ENCODE measurements at places on chromosomes 11 and 22.

DNA sequence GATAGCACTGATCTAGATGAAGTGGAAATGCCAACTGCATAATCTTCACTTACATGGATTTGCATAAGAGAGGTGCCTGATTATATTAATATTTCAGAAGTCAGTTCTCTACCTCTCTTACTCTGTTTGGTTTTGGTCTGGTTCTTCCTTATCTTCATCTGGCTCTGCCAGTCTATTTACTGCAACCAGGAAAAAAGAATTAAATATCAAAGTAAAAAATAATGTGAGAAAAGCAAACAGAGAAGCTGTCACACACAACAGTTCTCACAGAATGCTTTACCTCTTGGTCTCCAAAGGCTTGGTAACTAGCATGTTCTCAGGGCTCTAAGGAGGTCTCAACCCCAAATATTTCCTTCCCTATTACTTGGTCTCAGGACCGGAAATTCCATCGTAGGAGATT, 6.7 kb downstream of the VSIG10L2 start:
- no peak for DNase-seq

- peak; percentile 19 for DNase-seq
Measured at GRCh38 chr22:38305471-38306448, 11.5 kb downstream of the CSNK1E start.

- DNase-seq, result no peak
Measured at GRCh38 chr11:17343907-17344306, 7.7 kb upstream of the NCR3LG1 start.

DNA sequence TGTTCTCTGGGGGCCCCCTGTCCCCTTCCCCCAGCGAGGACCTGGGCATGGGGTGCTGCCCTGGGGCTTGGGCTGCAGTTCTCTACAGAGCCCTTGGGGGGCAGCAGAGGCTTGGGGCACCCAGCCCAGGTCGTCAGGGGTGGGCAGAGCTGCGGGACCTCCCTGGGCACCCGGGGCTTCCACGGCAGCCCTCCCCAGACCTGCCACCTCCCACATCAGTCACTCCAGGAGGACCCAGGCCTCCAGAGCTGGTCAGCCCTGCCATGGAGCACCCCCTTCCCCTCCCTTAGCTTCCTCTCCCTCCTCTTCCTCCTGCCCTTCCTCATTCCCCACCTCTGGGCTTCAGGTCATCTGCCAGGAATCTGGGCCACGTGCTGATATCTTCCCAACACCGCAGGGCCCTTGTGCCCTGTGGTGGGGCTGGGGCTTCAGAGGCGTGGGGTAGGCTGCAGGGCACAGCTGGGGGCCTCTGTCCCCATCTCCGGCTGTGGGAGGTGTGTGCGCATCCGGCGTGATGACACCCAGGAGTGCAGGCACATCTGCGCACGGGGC, 5.8 kb downstream of the TSPAN4 start:
- DNase-seq, result peak; percentile 62

- DNase-seq, result no peak
Measured at GRCh38 chr11:132844956-132845696, 687.2 kb downstream of the OPCML start.

GRCh38 chr11:110242746-110243145, 53.7 kb downstream of the RDX start:
- no peak for DNase-seq

DNA sequence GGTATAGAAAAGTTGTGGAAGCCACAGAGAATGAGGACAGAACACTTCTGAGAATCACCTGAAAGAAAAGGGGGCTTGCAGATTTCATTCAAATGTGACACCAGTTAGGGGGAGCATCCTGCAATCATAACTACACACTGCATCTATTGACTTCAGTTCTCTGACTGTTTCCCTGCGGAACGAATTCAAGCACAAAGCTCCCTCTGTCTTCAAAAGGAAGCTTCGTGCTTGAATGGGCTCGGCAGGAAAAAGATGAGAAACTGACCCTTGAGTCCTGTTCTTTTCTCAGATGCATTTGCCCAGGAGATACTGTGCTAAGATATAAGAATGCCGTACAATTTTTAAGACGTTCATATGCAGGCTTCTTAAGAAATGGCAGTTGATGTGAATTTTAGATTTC, 2000.4 kb upstream of the RAG2 start:
- no peak for DNase-seq

DNA sequence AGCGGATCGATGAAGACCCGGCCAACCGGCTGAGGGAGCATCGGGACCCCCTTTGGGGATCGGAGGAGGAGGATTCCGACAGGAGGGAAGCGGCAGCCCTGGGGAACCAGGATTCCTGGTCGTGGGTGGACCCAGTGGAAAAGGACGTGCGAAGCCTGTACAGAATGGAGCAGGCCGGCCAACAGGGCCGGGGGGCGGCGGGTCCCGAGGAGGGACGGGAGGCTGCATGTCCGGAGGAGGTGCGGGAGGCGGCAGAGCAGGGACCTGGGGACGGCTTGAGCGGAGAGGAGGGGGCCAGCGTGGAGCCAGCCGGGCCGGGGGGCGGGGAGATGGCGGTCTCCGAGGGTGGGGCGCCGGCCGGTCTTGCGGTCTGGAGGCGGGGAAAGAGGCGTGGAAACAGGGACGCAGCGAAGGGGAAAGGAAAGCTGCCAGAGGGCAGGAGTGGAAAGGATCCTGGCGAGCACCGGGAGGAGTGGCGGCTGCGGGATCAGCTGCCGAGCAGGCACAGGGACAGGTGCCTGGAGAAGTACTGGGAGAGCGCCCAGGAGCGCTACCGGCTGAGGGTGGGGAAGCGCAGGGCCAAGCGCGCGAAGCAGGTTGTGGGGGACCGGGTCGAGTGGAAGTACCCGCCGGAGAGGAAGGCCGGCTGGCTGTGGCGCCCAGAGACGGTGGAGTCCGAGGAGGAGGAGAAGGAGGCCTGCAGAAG, at the start of gene ANO5:
ANO5 (plus strand) TSS at position 444 of the 706 bp plus-strand sequence. CDS start 408 bp downstream, outside the sequence.
- no peak for DNase-seq

GRCh38 chr22:32100711-32101110, 57.6 kb downstream of the SLC5A1 start:
- DNase-seq, result no peak

GRCh38 chr11:97363331-97363730, 973.5 kb downstream of the JRKL start:
- DNase-seq, result no peak

GRCh38 chr11:75262436-75262835, 21.9 kb downstream of the TPBGL start:
- DNase-seq, result no peak

- DNase-seq, result no peak
Measured at GRCh38 chr11:16807306-16807705, 68.9 kb downstream of the C11orf58 start.

DNA sequence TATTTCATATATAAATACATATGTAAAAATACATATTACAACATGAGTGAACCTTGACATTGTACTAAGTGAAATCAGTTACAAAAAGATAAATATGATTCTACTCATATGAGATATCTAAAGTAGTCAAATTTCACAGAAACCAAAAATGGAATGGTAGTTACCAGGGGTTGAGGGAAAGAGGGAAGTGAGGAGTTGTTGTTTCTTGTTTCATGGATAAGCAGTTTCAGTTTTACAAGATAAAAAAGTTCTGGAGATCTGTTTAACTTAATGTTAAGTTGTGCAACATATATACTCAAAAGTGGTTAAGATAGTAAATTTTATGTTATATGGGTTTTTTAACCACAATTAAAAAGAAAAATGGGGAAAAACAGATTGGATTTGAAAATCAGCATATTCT, 107.7 kb downstream of the ELP4 start:
- no peak for DNase-seq

- no peak for DNase-seq
Measured at GRCh38 chr11:27052668-27053067, 12.1 kb downstream of the BBOX1 start.

- DNase-seq, result no peak
Measured at GRCh38 chr22:50083462-50084079, 1.7 kb downstream of the MLC1 start.

GRCh38 chr11:33534575-33534974, 166.1 kb downstream of the C11orf91 start:
- DNase-seq, result no peak

DNA sequence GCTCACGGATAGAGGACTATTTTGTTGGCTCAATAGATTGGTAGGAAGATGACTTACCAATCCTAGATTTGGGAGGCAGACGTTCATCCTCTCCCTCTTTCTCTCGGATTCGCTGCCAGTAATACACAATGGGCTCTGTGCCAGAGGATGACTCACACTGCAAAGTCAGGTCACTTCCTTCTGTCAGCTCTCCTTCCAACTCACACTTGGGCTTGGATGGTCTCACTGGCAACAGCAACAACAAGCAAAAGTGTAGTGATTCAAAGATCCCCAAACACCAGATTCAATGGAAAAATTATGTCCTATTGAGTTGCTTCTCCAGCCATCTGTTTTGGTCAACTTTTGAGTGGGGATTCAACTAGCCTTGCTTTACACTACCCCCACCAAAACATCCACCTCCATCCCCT, 21.7 kb upstream of the HSPA8 start:
- peak; percentile 69 for DNase-seq

DNA sequence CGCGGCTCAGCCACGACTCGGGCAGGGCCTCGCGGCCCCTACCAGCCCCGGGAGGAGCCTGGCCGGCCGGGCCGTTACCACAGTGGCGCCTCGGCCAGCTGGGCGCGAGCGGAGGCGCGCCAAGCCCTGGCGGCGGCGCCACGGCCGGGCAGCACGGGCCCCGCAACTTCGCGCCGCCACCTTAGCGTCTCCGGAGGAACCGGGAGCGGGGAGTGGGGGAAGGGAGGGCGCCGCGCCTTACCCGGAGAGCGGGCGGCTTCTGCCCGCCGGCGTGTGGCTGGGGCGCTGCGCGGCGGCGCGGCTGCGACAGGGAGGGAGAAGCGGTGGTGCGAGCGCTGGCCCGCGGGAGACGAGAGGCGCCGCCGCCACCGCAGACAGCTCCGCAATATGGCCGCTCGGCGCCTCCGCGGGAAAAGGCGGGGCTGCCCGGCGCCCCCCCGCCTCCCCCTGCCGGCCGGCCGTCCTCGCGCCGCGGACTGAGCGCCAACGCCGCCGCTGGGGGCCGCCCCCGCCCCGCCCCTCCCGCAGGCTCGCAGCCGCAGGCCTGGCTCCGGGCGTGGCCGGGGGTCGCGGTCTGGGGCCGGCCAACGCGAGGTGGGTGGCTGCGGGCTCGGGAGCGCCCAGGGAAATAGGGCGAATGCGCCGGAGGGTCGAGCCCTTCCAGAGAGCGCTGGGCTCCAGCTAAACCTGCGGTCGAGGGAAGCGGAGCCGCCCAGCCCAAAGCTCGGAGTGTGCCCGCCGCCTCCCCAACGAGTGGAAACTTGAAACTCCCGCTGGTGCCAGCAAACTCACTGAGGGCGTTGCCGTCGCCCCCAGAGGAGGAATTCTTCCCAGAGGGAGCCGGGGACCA, at the start of gene RDX:
RDX (minus strand) TSS at position 389 of the 850 bp plus-strand sequence. CDS start 16,922 bp downstream, outside the sequence.
- peak; percentile 47 for DNase-seq

- DNase-seq, result no peak
Measured at GRCh38 chr11:8967184-8967583, 2.9 kb upstream of the TMEM9B start.

DNA sequence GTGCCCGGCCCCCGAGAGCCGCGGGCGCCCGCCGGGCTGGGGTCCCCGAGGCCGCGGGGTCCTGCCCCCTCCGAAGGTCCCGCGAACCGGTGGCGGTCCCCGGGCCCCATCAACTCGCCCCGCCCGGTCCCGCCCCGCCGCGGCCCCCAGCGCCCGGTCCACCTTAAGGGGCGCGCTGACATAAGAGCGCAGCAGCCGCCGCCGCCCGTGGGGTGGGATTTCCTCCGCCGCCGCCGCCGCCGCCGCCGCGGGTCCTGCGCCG, at the start of gene ZDHHC8:
ZDHHC8 (plus strand) TSS at position 208 of the 262 bp plus-strand sequence. CDS start 144 bp downstream, outside the sequence.
- DNase-seq, result peak; percentile 59

- no peak for DNase-seq
Measured at GRCh38 chr11:70080763-70081162, 2.6 kb downstream of the ANO1 start.

DNA sequence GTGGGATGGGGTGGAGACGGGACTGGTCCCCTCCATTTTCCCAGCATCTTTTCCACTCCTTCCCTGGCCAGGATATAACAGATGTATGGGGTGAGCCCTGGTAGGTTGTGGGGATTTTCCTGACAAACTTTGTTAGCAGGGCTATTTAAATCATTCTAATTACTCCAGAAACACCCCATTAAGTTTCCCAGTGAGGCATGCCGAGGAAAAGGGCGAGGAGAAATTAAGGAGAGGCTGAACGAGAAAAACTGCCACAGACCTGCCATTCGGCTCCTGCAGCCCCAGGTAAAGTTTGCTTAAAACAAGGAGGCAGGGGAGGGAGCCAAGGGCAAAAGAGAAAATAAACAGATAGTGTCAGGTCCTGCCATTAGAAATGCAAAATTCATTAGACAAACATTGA, 428.2 kb downstream of the BUD13 start:
- DNase-seq, result no peak

DNA sequence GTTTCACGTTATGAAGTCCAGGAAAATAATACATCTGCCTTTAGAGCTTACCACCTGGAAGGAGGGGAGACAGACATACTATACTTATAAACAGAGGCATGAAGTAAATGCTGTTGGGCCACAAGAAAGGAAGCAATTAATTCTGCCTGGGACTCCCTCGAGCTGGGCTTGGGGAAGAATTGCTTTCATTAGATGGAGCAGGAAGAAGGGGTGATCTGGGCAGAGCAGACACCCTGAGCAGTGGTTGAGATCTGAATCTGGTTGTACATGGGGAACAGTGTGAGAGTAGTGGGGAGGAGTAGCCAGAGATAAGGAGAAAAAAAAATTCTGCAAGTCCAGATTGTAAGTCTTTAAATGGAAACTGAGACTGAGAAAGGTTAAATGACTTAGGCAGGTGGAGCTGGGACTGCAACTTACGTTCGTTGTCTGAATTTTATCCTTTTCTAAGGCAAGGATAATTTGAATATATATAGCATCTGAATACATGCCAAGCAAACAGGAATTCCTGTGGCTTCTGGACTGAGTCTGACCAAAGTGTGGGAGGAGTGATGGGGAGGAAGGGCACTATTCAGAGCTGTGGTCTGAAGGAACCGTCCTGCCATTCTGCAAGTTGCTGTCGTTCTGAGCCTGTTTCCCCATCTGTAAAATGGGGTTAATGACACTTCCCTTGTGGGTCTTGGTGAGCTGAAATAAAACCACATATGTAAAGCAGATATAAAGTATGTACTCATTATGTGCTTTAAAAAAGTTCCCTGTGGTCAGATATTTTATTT, 7.9 kb downstream of the NCAM1 start:
- no peak for DNase-seq

GRCh38 chr11:87871056-87871455, 304.2 kb downstream of the RAB38 start:
- DNase-seq, result no peak

DNA sequence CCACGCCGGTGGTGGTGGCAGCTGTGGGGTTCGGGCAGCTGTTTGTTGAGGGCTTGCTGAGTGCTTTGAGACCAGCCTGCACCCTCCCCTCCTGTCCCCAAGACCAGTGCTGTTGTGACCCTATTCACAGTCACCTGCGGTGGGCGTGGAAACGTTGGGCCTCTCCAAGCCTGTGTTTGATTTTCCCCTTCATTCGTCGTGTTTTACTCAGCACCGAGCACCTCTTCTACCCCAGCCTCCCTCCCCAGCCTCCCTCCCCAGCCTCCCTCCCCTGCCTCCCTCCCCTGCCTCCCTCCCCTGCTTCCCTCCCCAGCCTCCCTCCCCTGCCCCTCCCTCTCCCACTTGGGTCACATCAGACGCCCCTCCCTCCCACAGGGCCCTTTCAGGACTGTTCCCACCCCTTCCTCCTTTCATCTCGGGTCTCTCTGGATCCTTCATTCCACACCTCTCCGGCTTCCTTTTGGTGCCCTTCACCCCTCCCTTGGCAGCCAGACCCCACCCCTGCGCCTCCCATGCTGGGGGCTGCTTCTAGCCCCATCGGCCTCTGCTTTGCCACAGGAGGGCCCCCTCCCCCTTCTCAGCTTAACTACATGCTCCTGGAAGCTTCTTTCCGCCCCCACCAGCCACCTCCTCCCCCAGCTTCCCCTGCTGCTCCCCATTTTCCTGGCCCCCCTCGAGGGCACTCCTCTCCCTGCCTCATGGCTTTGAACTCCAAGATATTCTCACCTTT, 14.8 kb downstream of the FRMD8 start:
- no peak for DNase-seq
